ENCODE measurements at places on chromosomes 2 and 18.

GRCh38 chr18:9474108-9474982 is 968 bp upstream of the RALBP1 start:
- DNase-seq = no peak

- peak; percentile 13 for DNase-seq
These were observed 223.0 kb upstream of the DOK6 start for GRCh38 chr18:69177702-69178101.

DNA sequence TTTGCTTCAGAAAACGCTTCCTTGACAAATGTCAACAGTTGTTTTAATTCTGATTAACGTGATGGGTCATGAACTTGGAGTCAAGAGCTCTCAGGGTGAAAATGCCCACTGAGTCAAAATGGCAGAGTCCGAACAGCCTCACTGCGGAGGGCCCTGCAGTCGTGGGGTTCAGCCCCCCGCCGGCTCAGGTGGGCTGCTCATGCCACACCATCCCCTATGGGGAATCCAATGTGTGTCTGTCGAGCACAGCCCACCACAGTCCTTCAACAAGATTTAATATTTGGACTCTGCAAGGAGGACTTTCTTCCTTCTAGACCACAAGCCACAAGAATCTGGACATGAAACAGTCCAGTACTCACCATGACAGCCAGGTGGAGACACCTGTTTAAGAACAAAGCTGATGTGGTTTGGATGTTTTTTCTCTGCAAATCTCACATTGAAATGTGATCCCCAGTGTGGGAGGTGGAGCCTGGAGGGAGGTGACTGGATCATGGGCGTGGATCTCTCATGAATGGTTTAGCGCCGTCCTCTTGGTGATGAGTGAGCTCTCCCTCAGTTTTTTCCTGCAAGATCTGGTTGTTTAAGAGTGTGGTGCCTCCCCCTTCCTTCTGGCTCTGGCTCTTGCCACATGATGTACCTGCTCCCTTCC is 201.0 kb downstream of the NDUFA10 start:
- DNase-seq = peak; percentile 15

GRCh38 chr18:10588975-10589374 is 63.1 kb downstream of the NAPG start:
- no peak for DNase-seq

- DNase-seq = peak; percentile 90
These were observed 214.8 kb downstream of the ATAD2B start for GRCh38 chr2:23711979-23712755.

GRCh38 chr18:13241083-13241892 is 22.7 kb downstream of the LDLRAD4 start:
- DNase-seq = no peak

- peak; percentile 77 for DNase-seq
These were observed 89.3 kb downstream of the PDE11A start for GRCh38 chr2:177983183-177983788.

DNA sequence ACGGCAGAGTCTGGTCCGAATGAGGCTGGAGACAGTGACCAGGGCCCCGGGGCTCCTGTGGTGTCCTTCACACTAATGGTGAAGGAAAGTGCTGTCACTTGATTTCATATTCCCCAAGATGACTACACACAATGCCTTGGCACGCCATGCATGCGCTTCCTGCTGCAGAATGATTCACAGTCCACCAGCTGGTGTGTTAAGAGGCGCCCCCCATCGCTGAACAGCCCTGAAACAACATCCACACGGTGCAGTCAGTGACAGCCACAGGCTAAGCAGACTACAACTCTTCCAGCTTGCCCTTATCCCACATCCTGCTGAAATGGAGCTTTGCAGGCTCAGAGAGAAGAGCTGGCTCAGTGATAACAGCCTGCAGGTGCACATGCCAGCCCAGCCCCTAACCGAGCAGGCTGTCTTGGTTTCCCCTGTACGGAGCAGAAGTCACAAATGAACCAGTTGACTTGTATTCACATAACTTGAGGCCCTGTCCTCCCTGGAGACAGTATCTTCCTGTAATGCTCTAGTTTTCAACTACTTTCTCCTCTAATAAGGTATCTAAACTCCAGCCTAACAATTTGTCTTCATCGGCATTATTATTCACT is 24.3 kb upstream of the CDH20 start:
- no peak for DNase-seq

DNA sequence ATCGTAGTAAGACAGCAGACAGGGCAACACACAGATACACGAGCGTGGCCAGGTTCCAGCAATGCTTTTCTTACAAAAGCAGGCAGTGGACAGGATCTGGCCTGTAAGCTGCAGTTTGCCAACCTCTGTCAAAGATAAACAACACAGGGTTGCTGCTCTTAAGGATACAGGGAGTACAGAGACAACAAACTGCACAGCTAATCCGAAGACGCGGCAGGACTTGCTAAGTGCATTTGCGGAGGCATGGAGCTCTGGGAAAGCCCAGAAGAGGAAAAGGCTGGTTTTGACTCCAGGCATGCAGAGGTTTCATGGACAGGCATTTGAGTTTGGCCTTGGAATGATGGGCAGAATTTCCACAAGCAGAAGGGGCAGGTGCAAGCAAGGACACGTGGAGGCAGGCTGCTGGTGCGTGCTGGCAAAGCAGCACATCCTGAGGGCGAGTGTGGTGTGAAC is 24.4 kb downstream of the SERTAD2 start:
- no peak for DNase-seq

DNA sequence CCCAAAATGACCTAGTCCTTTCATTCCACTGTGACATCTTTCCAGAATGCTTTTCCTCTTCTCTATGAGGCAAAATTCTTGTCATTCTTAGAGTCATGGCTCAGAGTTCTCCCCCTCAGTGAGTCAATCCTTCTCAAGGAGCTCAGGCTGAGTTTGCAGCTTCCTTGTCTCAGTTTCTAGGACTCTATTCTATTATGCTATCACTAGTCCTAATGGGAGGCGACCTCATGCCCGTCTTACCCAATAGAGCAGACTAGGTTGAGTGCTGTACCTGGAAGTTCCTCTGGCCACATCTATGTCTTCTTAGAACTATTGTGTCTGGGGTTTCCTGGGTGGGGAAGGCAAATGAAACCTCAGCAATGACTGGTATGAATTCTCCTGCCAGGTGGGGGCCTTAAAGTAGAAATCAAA is 51.5 kb downstream of the HAUS1 start:
- DNase-seq = peak; percentile 80

DNA sequence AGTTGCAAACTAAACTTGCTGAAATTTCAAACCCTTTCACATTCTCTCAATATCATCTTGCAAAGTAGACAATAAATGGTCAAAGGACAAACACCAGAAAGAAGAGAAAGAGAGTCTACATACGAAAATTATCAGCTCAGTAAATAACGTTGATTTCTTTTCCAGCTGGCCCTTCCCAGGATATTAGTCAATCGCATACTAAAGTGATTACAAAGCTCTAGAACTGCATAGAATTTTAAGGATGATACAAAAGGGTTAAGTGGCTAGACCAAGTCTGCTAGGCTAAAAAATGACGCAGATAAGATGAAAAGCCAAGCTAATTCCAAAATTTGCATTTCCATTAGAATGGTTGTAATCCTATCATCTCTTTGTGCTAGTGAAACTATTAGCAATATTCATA is 405.7 kb downstream of the FBXO15 start:
- DNase-seq = peak; percentile 55

DNA sequence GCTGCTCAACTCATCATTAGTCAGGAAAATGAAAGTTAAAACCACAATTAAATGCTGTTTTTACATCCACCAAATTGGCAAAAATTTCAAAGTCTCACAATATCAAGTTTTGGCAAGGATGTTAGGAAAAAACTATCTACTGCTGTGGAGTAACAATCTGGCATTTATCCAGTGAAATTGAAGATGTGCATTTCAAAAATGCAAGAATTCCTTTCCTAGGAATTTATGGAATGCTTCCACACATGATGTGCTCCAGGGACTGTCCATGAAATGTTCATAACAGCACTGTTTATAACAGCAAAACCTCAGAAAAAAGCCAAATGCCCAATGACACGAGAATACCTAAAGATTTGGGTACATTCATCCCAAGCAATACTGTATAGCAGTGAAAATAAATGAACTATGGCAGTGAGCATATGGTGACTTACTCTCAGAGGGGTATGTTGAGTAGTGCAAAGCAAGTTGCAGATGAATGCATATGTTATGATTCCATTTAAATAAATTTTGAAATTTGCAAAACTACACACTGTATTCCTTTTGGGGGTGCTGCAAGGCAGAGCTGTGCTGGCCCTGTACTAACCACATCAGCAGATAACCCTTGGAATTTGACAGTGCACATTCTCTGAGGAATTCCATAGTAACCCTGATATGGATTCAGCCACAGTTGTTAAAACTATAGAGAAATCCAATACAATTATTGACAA is 41.3 kb upstream of the GYPC start:
- peak; percentile 79 for DNase-seq

DNA sequence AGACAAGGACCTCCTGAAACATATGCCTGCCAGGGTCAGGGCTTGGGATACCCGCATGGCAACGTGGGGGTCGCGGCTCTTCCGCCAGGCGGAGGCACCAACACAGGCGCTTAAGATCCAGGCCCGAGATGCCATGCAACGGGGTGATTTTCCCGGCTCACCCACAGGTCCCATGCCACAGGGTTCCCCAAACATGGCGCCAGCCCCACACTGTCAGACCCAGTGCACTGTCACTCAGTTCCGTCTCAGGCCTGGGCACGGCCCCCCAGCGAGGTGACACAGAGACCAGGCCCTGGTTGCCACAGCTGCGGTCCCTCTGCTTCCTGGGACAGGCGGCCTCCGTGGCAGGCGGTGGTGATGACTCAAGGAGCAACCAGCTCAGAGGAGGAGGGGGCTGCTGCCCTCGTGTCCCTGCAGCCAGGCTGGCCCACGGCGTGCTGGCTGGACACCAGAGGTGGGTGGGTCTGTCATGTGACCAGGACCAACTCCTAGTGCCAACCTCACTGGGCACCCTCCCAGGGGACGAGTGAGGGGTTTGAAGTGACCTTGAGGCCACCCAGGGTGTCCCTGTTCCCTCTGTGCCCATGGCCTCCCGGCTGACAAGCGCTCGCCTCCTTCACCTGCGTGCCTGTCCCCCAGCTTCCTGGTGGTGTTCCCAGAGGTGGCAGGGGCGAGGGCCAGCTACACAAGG is 4.9 kb downstream of the PDCD1 start:
- DNase-seq = no peak

DNA sequence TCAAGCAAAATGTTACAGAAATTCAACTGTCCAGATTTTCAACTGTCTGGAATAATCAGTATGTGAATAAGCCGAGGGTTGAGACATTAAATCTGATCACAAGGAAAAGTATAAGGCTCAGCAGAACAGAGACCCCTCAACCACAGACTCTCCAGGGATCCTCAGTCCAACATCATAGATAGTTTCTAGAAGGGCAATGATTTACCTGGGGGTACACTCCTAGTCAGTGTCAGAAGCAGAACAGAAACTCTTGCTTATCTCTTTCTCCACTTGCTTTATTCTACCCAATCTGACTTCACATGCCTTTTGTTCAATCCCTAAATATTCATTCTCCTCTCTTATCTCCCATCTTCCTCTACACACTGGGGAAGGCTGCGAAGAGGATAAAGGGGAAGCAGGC is 36.4 kb downstream of the ICOS start:
- no peak for DNase-seq

DNA sequence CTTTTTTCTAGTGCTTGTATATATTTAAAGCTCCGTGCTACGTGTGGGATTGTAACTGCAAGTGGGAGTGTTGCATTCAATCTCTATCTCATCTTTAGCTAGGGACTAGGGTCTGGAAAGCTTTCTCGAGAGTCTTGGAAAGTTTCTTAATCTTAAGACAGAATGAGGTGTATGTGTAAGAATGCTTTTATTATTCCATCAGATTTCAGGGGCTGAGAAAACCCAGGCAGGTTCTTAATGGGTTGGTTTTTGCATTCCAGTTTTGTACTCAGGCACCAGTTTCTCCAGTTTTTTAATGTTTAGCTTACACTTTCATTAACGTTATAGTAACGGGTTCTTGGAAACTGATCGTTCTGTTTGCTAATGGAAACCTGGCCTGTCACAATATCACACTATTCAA is 20.3 kb downstream of the MRPL19 start:
- no peak for DNase-seq

GRCh38 chr2:228649876-228650275 is 468.4 kb upstream of the SPHKAP start:
- no peak for DNase-seq

GRCh38 chr2:141946016-141946415 is 184.8 kb downstream of the LRP1B start:
- no peak for DNase-seq

Data from choroid plexus epithelial cell (primary cell).